ENCODE measurements at places on chromosomes 12 and 14.

- no peak for DNase-seq
Observed at GRCh38 chr12:130878193-130879185, 6.6 kb downstream of the RAN start.

GRCh38 chr12:107359382-107359781 is 266.0 kb upstream of the CRY1 start:
- DNase-seq = no peak

DNA sequence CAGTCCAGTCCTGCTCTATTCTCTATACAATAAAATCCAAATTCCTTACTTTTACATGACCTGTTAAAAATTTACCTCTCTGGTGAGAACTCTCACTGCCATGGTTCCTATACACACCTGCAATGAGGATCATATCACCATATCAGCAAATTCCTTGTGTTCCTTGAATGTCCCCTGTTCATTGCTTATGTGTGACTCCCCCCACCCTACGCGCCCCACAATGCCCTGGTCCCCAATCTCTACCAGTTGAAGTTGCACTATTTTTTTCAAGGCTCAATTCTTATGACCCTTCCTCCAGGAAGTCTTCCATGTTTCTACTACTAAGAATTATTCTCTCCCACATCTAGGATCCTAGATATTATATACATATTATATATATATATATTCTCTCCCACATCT is 82.2 kb upstream of the NEDD1 start:
- DNase-seq = no peak

DNA sequence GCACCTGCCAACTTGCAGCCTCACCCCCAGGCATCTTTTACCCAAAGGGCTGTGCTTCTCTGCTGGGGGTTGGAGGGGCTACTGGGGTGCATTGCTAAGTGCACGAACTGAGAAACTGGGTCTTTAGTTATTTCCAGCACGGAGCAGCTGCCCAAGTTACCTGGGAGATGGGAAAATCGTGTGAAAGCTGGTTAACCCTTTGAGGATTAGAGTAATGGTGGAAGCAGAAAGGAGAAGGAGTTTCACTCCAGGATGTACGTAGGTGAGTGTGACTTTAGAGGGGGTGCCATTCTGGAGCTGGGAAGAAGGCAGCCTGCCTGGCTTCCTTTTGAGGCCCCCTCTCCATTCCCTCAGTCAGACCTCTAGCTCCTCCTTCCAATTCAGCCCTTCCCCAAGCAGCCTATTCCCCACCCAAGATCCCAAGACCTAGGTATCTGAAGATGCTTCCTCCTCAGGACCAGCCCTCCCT is 1.0 kb upstream of the ADCY6 start:
- DNase-seq = no peak

- no peak for DNase-seq
Observed at GRCh38 chr14:75602503-75602902, 24.1 kb downstream of the FLVCR2 start.
